ENCODE measurements at places on chromosomes 3 and 15. TPM values are rescaled to one million over a fixed set of nuclear protein-coding genes. Genes with fewer than 3 reads are reported as not detected.

GOLGA8T gene
- polyA plus RNA-seq: not detected

SKOR1 gene
- not detected for polyA plus RNA-seq

SAMMSON gene
- not detected for polyA plus RNA-seq

ACAN gene
- polyA plus RNA-seq: 1.5 TPM

PRR20G gene
- polyA plus RNA-seq: 0.39 TPM

ZMYND10 gene
- polyA plus RNA-seq: 0.24 TPM

TGFBR2 gene
- polyA plus RNA-seq: 3.7 TPM

MYLK gene
- polyA plus RNA-seq: 13.2 TPM

KLHL6 gene
- 0.05 TPM for polyA plus RNA-seq

C2CD4B gene
- polyA plus RNA-seq: 0.31 TPM

PLOD2 gene
- 19.3 TPM for polyA plus RNA-seq

KCNAB1 gene
- 1.3 TPM for polyA plus RNA-seq

IQGAP1 gene
- polyA plus RNA-seq: 92.9 TPM

AHSG gene
- polyA plus RNA-seq: 0.18 TPM

SCN11A gene
- 0.05 TPM for polyA plus RNA-seq

MST1 gene
- polyA plus RNA-seq: 5.9 TPM

EFHB gene
- polyA plus RNA-seq: 1.4 TPM

TEX55 gene
- not detected for polyA plus RNA-seq

ENTPD3 gene
- 0.19 TPM for polyA plus RNA-seq

KCNH8 gene
- 1.4 TPM for polyA plus RNA-seq

KBTBD12 gene
- polyA plus RNA-seq: 0.53 TPM

TMEM62 gene
- polyA plus RNA-seq: 2.2 TPM

ALDH1A3 gene
- 2.8 TPM for polyA plus RNA-seq
